ENCODE measurements at places on chromosomes 1 and 21.

GRCh38 chr1:222387007-222387814 lies 160.7 kb downstream of the HHIPL2 start:
- no peak for DNase-seq

GRCh38 chr1:64471218-64472039 lies 1.5 kb downstream of the CACHD1 start:
- DNase-seq: no peak

DNA sequence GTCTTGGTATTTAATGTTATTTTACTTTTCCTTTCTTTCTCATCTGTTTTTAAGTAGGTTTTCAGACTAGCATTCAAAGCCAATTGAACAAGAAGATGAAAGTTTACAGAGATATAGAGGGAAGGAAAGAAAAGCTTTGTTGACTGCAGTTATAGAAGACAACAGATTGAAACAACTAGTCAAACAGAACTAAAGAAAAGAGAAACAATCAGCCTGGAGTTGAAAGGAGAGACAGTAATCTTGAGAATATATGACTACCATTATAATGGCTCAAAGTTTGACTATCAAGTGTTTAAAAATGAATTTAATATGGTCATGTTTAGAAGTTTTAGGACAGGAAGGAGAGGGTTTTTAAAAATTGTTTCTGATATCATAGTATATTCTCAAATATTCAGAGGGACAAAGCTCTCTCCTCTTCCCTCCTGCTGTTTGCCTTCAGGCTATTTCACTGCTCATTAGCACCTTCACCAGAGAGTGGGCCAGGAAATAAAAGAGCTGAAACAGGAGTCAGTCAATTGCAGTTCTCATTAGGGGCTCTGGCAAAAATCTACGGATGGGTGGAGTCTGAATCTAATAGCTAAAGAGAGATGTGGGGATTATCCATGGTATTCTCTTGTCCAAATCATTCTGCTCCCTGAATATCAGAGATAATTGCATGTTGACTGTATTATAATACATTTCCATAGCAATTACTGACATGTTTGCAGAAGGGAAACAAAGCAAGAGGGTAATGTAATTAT lies 577.8 kb downstream of the BRINP3 start:
- DNase-seq: no peak

GRCh38 chr1:65395887-65396612 lies 24.4 kb upstream of the LEPR start:
- no peak for DNase-seq

GRCh38 chr1:239676522-239677273 lies 290.3 kb downstream of the CHRM3 start:
- DNase-seq: no peak

DNA sequence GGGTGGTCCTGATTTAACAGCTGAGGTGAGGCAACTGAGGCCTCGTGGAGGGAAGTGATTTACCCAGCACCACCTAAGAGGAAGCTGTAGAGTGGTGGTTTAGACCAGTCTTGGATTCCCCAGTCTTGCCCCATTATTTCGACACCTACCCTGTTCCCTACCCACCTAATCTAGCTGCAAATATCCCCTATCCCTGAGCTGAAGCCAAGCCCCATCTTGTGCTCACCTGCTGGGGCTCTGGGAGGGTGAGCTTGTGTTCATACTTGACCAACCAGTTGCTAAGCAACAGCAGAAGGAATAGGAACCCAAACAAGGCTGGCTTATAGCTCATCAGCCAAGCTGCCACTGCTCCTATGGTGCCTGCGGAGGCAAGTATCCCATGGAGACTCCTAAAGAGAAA lies 2.0 kb downstream of the TEX46 start:
- no peak for DNase-seq

DNA sequence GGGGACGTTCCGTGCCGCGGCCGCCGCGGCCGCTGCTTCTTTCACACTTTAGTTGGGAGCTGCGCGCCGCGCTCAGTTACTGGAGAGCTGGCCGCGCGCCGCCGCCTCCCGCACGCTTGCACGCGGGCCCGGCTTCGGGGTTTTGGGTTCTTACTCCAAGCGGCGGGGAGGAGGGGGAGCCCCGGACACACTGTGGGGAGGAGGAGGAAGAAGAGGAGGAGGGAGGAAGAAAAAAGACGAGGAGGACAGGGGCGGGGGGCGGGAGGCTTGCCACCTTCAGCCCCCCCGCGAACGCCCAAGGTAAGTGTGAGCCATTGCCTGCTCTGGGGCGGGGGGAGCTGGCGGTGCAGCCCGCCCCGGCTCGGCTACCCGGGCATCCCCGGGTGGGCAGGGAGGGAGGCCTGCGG lies 243 bp downstream of the C1orf21 start:
- DNase-seq: no peak

DNA sequence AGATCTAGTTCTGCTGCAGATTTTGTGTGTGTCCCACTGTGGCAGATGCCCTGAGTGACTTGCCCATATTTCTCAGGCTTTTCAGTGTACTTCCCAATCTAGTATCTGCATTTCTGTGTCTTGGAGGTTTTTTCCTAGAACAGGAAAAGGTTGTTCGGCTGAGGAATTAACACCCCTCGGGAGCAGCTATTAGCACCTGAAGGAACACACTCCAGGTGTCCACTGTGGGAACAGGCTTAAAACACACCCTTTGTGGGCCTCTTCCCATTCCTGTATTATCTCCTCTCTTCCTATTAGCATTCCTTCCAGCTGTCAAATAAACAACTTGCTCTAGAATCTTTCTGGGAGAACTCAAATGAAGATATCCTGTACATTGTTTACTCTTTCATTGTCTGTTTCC lies 178.3 kb downstream of the HMCN1 start:
- DNase-seq: no peak

Data from stimulated activated CD8-positive, alpha-beta memory T cell treated with anti-CD3 and anti-CD28 coated beads, Interleukin-7, amount 100 ng/mL, for 4 hours (primary cell).